ENCODE measurements at places on chromosomes 4 and X.

- no peak for DNase-seq
Measured at GRCh38 chr4:6343939-6344408, 74.3 kb downstream of the WFS1 start.

GRCh38 chr4:169986369-169986768 is 39.8 kb downstream of the MFAP3L start:
- no peak for DNase-seq

GRCh38 chr4:81921751-81922159 is 450.0 kb upstream of the RASGEF1B start:
- DNase-seq, result no peak

DNA sequence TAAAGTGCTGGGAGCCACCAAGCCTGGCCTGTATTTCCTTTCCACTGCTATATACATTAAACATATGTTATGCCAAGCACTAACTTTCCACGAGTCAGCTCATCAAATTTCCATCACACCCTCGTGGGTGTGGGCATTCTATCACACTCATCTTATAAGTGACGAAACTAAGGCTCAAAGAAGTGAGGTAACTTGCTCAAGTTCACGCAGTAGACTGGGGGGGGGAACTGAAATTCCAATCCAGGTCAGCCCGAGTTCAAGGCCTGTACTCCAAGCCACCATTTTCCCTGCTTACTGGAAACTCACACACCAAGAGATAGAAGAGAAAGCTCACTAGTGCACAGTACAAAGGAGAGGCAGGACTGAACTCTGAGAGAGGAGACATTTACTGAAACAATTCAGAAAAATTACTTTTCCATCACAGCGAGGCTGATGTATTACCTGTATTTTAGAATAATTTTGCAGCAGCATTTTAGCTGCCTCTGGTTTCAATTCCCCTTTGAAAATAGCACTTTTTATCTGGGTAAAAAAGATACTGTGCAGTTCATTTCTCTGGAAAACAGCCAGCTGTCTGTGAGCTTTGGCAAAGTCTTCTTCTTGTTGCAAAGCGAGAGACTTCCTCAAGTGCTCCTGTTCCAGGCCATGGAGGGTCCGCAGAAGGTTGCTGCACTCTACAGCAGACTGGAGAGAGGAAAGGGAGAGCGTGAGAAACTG is 76.8 kb downstream of the EVC2 start:
- DNase-seq, result no peak

- DNase-seq, result no peak
Measured at GRCh38 chr4:110897784-110898183, 274.9 kb upstream of the PITX2 start.

- no peak for DNase-seq
Measured at GRCh38 chr4:124484008-124484407, 228.5 kb downstream of the ANKRD50 start.

DNA sequence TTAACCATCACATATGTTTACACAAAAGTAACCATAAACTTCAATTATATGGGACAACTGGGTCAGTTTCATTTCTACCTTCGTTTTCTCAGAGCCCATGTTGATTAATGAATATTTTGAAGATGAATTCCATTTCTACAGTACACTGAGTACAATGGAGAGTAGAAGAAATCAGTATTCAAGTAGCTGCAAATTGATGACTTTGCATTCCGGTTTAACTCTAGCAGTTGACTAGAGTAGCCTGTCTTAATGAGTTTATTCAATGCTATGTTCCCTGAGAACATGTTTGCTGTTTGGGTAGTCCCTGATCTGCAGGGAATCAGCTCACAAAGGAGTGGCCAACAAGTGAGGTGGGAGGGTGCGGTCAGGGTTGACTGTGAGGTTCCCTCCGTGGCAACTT is 168.3 kb downstream of the TRIML1 start:
- DNase-seq, result no peak
